ENCODE measurements at places on chromosomes 11 and 22. TPM values are rescaled to one million over a fixed set of nuclear protein-coding genes. Genes with fewer than 3 reads are reported as not detected.

GRCh38 chr11:90355200-90355599 lies 132.4 kb upstream of the CHORDC1 start:
- no peaks in the 10 kb centered on the region for H3K4me1 ChIP-seq
- H3K27me3 ChIP-seq: no peaks in the 10 kb centered on the region
- no peak overlapping the region for H3K27ac ChIP-seq
- no peaks in the 10 kb centered on the region for H3K36me3 ChIP-seq
- H3K4me3 ChIP-seq: no peak overlapping the region

The SOX6 gene
- total RNA-seq: 3.0 TPM

The COA4 gene
- 58.3 TPM for total RNA-seq

- no peaks in the 10 kb centered on the region for H3K36me3 ChIP-seq
- DNase-seq: no peak
- no peak overlapping the region for H3K4me3 ChIP-seq
- H3K27me3 ChIP-seq: no peaks in the 10 kb centered on the region
- H3K27ac ChIP-seq: no peak overlapping the region
- no peaks in the 10 kb centered on the region for H3K4me1 ChIP-seq
Measured at GRCh38 chr11:29293825-29294224, 723.0 kb downstream of the KCNA4 start.

The TRPM5 gene
- total RNA-seq: 0.09 TPM
